Mesothelial cell of epicardium (in vitro differentiated cells): ENCODE measurements at places on chromosomes 13 and 19.

DNA sequence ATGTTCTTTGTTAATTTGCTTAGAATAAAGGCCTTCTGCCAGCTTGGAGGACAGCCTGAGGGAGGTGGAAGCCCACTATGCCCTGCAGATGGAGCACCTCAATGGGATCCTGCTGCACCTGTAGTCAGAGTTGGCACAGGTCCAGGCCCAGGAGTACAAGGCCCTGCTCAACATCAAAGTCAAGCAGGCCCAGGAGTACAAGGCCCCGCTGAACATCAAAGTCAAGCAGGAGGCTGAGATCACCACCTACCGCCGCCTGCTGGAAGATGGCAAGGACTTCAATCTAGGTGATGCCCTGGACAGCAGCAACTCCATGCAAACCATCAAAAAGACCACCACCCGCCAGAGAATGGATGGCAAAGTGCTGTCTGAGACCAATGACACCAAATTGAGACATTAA is 41.7 kb downstream of the ZNF85 start:
- no peak for DNase-seq

- no peak for DNase-seq
Measured at GRCh38 chr13:52127378-52127777, 1.5 kb downstream of the NEK5 start.

DNA sequence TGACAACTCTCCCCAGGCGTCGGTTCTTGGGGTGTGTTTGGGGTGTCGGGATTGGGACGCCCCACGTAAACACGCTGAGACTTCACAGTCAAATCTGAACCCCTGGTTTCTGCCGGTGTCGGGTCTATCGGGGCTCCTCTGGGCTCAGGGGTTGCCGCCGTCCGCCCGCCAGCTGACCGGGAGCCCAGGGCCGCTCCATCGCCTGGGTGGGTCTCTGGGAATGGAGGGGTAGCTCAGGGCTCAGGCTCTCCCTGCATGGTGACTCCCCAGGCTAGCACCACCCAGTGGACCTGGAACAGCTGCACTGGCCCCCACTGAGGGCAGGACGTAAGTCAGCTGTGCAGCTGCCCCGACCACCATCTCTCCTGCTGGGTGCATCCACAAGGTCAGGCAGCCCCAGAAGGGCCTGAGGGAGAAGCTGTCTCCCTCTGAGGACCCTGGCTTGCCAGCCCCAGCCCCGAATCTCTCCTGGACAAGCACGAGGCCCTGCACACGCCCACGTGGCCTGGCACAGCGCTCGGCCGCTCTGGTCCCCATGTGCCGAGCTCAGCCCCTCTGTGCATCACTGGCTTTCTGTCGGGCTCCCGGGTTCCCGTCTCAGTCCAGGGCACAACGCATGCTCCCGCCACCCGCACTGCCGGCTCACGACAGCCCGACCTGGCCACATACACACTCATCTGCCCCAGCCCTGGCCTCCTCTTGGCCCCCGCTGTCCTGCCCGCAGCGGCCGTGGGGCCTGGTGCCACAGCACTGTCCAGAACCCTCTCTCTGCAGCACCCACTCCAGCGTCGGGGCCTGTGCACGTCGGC is 6.1 kb downstream of the RNF126 start:
- no peak for DNase-seq

DNA sequence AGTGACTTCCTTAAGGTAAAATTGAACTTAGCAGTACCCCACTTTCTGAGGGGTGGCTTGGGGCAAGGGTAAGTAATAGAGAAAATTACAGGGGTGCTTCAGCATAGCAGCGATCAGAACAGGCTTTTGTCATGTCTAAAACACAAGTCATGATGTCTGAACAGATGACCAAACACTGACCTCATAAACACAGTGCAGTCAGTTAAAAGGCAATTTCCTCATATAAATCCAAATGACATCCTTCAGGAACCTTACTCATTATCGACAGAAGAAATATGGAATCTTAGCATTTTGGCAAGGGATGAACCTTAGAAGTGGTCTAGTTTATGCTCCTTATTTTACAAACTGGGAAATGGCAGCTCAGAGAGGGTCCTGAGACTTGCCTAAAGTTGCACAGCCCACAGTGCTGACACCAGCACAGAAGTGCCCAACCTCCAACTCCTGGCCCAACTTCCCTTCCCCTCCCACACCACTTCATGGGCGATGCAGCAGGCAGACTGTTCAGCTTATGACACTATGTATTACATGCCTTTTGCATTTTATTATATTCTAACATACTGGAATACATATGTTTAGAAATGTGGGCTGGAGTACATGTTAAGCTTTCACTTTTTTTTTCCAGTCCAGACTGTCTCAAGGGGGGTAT is 3.6 kb downstream of the GJA3 start:
- no peak for DNase-seq

- DNase-seq: peak; percentile 38
Measured at GRCh38 chr19:9674663-9675357, at the start of gene ZNF562. ZNF562 (minus strand) TSS chr19:9675100; CDS start chr19:9660744, 14,356 bp downstream.

DNA sequence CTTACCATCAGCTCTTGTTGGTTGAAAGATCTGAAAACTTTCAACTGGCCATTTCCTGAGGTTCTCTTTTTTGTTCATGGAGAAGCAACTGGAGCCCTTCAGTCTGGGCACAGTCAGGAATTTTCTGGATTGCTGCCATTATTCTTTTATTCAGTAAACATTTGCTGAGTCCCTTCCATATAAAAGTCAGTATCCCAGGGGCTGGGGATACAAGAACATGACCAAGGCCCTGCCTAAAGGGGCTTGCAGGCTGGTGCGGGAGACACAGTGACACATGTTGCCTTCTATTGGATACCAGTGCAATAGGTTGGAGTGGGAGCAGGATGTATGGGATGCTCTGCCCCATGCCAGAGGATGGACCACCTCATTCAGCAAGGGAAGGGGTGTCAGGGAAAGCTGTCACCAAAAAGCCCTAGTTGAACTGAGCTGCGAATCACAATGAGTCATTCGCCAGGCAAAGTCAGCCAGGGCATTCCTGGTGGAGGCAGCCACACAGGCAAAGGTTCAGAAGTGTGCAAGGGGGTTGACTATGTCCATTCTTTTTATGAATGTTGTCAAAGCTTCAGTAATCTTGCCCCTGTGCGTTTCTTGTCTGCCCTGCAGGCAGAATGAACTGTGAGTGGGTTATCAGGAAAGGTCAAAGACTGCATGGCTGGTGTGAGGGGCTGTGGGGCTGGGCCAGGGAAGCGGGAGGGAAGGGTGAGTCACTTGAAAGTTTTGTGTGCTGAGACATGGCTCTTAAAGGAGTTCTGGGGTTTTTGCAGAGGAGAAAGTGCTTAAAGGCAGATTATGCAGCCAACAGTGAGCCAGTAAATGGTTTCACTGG is 395.9 kb downstream of the KCNRG start:
- DNase-seq: no peak

DNA sequence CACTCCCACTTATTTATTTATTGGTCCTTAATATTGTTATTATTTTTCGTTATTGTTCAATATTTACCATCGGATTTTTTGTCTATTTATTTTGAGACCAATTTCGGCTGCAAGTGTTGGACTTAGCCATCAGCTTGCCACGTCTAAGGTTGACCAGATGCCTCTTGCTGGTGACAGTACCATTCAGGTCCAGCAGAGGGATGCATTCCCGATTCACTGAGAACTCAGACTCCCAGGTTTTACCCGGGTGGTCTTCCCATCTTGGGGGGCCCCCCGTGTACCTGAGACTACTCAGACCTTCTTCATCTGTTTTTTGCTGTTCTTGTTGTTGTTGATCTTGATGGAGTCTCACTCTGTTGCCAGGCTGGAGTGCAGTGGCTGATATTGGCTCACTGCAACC is 1435.2 kb downstream of the UQCRFS1 start:
- no peak for DNase-seq

GRCh38 chr19:18218159-18218558 is 8.1 kb downstream of the PDE4C start:
- no peak for DNase-seq

GRCh38 chr13:25783601-25784024 is 268.2 kb downstream of the SHISA2 start:
- no peak for DNase-seq

DNA sequence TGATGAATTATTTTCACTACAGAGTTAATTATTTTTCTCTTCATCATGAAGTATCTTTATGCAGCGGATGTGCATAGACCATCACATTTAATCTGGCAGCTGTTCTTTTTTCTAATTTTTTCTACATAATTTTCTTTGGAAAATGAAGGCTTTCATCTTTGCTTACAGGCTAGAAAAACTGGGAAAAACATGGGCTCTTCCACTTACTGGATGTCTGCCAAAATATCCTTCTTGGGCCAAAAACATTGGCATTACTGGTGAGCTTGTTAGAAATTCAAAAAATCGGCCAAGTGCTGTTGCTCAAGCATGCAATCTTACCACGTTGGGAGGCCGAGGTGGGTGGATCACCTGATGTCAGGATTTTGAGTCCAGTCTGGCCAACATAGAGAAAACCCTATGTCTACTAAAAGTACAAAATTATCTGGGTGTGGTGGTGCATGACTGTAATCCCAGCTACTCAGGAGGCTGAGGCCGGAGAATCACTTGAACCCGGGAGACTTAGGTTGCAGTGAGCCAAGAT is 176.8 kb downstream of the ZNF737 start:
- no peak for DNase-seq

GRCh38 chr13:76225815-76226489 is 589.8 kb downstream of the LMO7 start:
- no peak for DNase-seq

DNA sequence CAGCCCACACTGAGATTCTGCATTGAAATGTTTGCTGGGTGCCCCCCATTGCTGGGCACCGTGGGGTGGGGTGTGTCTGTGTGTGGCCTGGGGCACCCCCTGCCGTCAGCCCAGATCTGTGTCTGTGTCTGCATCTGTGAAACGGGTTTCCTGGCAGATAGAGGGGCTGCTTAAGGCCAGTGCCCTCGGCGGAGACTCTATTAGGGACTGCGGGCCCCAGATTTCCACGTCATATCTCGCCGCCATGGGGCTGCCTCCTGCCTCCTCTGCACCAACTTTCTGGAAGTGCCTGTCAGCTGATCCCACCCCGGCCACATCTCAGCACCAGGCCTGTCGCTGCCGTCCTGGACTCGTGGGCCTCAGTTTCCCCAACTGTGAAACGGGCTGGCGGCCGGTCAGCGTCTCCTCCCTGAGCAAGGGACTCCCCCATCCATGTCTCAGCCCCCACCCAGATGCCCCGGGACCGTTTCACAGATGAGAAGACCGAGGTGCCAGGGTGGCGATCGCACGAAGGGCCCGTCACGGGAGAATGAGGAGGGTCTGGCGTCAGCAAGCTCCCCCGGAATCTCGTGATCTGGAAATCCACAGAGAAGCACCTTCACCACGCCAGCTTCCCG is 21.4 kb downstream of the ARID3A start:
- DNase-seq: no peak

- DNase-seq: no peak
Measured at GRCh38 chr19:8988204-8988603, 22.0 kb downstream of the MUC16 start.

DNA sequence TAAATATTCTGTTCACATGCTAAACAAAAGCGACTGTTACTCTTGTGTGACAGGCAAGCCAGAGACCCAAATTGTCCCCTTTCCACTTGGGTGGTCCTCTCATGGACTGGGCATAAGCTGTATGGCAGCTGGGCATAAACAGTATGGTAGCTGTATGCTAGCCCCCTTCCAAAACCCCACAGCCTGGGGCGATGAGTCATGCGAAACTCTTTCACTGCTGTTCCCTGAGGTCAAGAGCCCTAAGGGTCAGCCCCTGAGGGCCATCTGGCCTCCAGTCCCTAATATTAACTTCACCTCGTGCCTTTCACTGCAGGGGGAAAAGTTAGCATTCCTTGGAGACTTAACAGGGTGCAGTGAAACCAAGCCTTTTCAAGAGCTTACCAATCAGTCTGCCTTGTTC is 45.6 kb upstream of the ZNF562 start:
- no peak for DNase-seq

DNA sequence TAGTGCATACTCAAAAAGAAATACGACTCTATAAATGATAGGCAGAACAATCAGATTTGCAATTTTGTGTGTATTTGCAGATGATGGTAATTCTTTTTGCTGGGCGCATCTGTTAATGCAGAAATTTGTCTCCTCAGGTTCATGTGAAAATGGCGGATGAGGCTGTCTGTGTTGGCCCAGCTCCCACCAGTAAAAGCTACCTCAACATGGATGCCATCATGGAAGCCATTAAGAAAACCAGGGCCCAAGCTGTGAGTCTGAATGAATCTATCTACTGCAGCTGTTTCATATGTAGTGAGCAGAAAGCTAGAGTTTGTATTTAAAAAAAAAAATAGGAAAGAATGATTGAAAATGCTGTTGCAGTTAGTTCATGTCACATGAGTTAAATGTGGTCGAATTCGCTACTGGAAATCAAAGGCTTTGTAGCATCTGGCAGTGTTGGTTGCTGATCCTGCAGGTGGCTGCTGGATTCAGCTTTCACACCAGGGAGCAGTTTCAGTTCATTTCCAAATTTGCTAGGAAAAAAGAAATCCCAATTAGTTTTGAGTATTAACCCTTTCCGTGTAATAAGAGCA is 66.0 kb downstream of the PCCA start:
- DNase-seq: no peak

- DNase-seq: no peak
Measured at GRCh38 chr13:50713523-50714248, 129.8 kb downstream of the DLEU7 start.

- no peak for DNase-seq
Measured at GRCh38 chr19:16367261-16367683, 42.6 kb downstream of the KLF2 start.

- no peak for DNase-seq
Measured at GRCh38 chr19:33438987-33439781, 65.7 kb downstream of the CEBPG start.

- DNase-seq: no peak
Measured at GRCh38 chr13:109235901-109236300, 550.5 kb downstream of the IRS2 start.

GRCh38 chr13:43758834-43759233 is 27.9 kb downstream of the ENOX1 start:
- no peak for DNase-seq

DNA sequence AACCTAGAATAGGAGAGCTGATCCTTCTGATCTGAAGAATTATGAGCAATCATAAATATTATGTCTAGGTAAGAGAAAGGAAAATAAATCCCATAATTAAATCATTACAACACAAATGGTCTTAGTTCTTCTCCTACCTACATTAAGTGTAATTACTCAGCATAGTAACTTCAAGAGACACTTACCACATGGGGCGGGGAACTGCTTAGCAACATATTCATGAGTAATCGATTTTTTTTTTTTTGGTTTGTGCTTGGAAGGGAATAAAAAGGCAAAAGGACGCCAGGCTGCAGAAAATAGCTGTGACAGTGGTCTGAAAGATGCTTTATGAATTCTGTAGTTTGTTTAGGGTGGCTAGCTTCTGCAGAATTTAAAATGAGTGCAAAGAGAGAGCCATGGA is 103.3 kb upstream of the HTR2A start:
- DNase-seq: no peak

GRCh38 chr13:39016787-39017186 is 21.1 kb downstream of the PROSER1 start:
- DNase-seq: no peak

DNA sequence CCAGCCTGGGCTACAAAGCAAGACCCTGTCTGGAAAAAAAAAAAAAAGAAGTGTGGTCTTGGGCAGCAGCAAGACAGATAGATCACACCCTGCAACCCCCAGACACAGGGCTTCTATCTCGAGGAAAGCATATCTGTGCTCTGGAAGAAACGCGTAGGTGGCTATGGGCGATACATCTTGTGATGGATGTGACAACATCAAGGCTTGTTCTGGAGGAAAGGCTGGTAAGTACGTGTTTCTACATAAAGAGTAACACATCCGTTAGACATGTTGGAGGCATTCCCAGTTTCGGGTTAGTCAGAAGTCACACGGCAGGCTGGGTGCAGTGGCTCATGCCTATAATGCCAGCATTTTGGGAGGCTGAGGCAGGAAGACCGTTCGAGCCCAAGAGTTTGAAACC is 6.6 kb upstream of the DHDH start:
- no peak for DNase-seq

- no peak for DNase-seq
Measured at GRCh38 chr19:49474542-49474924, 518 bp downstream of the FLT3LG start.
